ENCODE measurements at places on chromosomes 5 and 9.

DNA sequence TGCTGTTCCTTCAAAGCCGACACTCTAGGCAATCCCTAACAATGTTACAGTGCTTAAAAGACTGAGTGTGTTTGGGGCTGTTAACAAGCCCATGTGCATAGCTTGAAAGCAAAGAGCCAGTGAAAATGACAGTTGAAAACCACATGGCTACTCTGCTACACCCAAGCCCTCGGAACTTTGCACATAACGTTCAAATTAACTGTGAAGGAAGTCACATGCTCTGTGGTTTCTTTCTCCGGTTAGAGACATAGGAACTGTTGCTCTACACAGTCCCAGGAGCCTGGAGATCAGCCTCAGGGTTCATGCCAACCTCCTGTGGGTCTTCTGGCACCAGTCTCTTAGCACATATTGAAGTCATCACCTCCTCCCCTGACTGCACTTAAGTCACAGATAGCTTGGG, 51.1 kb downstream of the C9orf152 start:
- no peak for DNase-seq

GRCh38 chr5:135395866-135396265, 3.2 kb downstream of the MACROH2A1 start:
- DNase-seq: no peak

DNA sequence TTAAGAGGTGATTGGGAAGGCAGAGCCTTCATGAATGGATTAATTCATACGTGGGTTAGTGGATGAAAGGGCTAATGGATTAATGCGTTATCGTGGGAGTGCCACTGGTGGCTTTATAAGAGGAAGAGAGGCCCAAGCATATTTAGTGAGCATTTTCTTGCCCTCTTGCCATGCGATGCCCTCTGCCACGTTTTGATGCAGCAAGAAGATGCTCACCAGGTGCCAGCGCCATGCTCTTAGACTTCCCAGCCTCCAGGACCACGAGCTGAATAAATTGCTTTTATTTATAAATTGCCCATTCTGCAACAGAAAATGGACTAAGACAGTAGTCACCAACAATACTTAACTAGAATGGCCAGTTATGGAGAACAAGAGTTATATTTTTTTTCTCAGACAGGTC, 24.2 kb downstream of the DAPK1 start:
- DNase-seq: no peak

DNA sequence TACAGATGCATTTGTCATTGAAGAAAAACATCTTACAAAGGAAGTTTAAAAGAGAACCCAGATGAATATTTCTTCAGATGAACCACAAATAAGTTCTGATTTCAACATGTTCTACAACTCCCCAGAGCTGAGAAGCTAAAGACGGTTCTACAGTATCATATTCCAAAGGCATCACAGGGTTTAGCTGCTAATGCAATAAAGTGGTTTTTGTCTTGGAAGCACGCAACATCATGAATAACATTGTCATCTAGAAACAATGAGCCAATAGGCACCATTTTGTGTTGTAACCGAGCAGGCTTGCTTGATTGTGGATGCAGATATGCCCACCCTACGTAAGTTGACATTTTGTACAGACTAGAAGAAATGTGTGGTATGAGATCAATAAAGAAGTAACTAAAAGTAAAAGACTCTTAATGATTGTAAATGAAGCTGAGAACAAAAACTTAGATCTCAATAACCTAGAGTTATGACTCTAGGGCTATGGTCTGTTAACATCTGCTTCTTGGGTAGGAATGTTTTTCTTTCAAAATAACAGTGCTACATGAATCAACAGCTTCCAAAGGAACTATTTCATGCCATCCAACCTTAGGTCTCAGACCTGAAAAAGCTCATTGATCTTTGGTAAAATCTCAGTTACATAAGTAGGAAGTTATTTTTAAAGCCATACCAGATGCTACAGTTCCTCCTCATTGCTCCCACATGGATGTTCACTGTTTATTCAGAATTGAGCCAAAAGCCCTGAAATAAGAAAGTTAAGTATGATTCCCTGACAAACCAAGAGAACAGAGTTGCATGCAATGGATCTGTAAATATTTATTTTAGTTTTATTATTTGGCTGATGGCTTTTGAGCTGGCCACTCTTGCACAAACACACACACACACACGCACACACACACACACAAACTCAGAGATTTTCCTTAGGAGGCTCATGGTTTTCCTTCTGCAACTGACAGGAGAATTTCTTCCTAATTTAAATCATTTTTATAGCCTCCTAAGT, 118.7 kb upstream of the SLCO6A1 start:
- no peak for DNase-seq

DNA sequence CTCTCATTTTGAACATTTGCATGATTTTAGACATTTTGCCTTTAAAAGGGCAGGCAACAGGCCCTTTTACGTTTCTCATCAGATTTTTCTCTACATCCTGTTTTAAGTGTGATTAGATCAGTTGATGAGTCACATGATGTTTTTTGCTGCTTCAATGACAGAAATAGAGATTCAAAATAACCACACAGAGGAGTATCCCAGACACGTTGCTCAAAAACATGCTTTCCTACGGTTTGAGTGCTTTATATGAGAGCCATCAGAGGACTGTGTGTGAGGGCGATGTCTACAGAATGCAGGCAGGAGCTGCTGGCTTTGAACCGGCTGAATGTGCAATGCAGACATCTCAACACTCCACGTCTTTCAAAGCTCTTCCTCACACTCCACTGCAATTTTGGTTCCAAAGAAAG, 42.1 kb downstream of the OTULIN start:
- no peak for DNase-seq

DNA sequence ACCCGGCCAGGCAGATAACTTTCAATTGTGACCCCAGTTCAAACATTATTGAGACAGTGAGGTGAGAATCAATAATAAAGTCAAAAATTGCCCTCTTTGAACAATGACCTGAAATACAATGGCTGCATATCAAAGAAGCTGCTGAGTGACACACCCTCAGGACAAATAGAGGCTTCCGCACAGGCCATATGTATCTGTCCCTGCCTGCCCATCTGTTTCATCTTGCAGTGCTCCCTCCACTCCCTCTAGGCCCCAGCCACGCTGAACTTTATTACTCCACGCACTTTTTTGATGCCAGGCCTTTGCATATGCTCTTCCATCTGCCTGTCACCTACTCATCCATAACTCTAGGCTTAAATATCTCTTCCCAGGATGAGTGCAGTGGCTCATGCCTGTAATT, 15.9 kb upstream of the PFDN1 start:
- no peak for DNase-seq

- DNase-seq: no peak
These were observed 123.1 kb downstream of the PDE8B start for GRCh38 chr5:77333451-77334123.

DNA sequence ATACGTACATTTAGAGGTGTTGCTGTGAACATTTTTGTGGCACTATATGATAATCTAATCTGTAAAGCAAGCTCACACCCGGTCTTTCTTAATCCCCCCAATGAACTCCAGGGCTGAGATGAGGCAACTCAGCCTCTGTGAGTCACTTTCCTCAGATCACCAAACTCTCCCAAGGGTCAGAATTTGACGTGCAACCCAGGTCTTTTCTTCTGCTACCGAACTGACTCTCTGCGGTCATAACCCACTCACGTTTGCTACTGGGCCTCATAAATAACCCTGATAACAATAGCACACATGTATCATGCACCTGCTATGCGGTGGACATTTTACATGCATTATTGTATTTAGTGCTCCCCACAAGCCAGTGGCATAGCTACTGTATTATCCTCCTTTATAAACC, 153.1 kb downstream of the DROSHA start:
- no peak for DNase-seq

DNA sequence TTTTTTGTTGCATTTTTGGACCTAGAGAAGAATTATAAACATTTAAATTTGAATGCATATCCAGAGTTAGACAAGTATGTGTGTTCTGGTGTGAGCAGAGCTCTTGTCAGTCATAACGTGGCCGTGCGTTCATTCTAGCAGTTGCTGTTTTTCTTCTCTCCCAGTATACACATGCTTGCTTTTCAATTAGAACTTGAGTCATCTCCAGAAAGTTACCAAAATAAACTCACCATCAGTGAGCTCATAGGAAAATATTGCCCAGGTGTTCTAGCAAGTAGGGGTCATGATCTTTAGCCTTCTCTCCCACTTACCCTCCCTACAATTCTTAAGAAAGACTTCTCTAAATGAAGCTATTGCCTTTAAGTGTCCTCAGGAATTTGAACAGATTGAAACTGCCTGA, 247.5 kb upstream of the TUT7 start:
- no peak for DNase-seq

- DNase-seq: peak; percentile 70
These were observed 308.0 kb downstream of the DOCK8 start for GRCh38 chr9:522658-523057.

- DNase-seq: no peak
These were observed 71.0 kb upstream of the IQGAP2 start for GRCh38 chr5:76332102-76332501.

DNA sequence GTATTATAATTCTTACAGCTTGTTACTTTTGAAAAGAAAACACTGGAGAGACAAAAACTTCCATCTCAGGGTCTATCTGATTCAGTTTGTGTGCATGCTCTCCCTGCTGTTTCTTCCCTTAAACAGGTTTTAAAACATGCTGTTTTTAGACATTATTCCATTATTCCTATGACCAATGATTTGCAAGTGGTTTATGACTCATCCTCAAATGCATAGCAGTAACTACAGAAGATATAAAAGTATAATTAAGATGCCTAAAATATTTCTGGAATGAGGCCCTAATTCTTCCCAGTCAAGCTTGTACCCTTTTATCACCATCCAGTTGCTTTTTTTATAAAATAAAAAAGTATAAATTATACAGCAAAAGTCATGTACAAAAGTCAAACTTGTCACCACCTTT, 3.7 kb downstream of the DTWD2 start:
- DNase-seq: no peak
